ENCODE measurements at places on chromosomes 7 and 10.

DNA sequence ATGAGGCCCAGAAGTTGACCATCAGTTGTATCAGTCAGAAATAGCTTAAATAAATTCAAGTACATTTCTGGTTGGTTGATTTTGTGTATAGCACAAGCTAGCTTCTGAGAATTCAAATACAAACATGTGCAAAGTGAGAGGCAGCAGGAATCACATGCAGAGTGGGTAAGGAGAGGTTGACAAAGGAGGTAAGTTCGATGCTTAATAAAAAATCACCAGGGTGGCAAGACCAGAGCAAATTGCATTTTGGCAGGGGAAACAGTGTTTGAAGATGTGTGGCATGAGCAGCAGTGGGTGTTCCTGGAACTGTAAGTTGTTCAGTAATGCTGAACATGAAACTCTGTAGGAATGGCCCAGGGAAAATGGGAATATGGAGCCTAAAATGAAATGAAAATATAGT is 52.6 kb downstream of the GNAI1 start:
- no peak for DNase-seq

DNA sequence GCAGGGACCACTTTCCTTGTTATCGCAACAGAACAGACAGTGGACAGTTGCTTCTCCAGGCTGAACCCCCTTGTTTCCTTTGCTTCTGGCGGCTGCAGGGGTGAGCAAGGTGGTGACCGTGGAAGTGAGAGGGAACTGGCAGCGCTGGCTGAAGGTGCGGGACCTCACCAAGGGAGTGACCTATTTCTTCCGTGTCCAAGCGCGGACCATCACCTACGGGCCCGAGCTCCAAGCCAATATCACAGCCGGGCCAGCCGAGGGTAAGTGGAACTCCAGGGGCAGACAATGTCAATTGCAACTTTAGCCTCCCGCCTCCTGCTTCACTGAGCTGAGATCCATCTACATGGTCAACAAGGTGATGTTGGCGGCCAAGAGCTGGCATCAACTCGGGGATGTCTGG is 462.1 kb upstream of the FOXK1 start:
- DNase-seq: no peak

DNA sequence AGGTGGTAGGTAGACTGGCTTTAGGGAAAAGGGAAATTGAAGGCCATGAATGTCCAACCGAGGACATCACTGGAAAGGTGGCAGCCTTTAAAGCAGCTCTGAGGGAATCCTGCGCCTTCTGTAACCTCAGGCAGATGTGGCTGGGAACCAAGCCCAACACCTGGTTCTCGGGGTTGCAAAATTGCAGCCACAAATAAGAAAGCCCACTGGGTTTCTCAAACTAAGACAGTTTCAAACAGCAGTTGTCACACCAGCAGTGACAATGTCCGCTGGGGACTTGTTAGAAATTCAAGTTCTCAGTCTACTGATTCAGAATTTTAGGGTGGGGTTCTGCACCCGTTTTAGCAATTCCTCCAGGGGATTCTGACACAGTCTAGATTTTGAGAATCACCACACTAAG is 42.7 kb upstream of the STEAP1B start:
- no peak for DNase-seq

DNA sequence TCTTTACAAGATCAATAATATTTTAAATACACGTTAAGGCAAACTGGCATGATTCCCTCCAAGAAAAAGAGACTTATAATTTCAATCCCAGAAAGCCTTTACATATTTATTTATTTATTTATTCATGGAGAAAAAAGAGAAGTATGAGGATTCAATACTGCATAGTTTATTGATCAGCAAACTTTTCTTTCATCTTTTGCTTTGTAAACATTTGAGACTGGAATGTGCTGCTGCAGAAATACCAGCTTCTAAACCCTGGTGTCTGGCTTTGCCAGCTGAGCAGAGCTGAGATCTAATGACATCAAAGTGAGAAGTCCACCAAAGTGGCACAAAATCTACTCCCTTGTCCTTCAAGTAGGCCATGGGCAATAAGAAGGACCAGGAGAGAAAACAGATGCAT is 93.7 kb upstream of the STK17A start:
- DNase-seq: no peak

DNA sequence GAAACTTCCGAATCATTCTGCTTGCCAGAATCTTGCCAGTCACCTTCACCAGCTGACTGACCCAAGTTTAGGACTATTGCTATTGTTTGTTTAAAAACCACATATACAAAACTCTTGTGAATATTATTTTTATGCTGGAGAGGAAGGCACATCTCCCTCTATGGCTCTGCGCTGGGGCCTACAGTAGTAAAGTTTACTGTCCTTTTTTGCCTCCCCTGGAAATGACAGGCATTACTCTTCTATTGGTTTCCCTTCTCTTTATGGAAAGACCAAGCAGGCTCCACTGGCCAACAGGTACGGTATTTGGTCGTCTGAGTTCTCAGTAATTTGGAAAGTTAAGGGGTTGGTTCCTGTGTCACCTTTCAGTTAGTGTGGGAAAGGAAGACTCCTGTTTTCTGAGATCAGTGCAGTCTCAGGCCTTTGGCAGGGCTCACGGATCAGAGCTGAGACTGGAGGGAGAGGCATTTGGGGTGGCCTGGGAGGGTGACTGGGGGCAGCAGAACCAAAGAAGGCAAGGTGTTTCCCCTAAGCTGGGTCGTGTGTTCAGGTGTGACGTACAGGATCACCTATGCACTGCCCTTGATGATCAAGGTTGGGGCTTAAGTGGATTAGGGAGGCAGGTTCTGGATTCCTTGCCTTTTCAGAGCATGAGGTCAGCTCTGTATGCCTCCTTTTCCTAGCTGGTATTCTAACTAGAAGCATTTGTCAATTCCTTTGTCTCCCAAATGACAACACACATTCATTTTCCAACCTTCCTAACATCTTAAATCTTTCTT is 16.0 kb upstream of the KIF5B start:
- DNase-seq: no peak

GRCh38 chr10:79020015-79020491 is 48.7 kb upstream of the ZMIZ1 start:
- DNase-seq: no peak

DNA sequence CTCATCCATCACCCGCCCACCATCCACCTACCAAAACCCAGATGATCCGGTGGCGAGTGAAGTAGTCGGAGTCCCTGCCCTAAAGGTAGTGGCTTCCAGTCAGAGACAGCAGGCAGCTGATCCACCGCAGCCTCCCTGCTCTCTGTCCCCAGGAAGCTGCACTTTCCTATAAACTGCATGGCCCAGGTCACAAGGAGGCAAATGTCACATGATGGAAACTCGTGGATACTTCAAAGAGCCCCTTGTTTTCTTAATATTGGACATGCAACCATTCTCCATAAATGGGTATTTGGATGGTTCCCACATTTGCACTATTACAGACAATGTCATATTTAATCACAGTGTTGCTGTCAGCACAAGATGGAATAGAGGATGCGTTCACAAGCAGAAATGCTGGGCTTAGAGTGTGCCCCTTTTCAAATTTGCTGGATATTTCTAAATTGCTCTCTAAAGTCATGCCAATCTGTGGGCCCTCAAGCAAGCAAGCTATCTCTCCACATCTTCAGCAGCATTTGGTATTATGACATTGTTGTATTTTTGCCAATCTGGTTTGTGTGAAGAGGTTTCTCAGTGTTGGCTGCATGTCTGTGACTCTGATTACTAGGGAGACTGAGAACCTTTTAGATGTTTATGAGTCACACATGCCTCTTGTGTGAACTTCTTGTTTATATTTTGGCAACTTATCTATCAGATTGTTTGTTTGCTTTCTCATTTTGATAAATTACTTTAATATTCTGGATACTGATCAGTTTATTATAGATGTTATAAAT is 822.0 kb downstream of the TNS3 start:
- DNase-seq: no peak

DNA sequence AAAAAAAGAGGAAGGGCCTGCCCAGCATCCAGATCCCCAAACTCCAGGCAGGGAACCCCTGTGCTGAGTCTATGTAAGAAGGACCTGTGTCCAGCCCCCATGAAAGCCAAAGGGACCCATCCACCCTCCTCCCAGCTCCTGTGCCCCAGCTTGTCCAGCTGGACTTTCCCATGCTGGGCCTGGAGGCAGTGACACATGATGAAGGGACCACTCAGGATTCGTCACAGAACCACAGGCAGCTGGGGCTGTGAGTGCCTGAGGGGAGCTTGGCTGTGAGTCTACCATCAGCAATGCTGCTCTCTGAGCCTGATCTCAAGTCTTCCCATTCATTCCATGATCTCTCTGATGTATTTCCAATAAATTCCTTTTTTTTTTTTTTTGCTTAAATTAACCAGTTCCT is 36.2 kb upstream of the MNX1 start:
- no peak for DNase-seq

- DNase-seq: no peak
These were observed 1.1 kb upstream of the ZNF467 start for GRCh38 chr7:149774237-149775175.

DNA sequence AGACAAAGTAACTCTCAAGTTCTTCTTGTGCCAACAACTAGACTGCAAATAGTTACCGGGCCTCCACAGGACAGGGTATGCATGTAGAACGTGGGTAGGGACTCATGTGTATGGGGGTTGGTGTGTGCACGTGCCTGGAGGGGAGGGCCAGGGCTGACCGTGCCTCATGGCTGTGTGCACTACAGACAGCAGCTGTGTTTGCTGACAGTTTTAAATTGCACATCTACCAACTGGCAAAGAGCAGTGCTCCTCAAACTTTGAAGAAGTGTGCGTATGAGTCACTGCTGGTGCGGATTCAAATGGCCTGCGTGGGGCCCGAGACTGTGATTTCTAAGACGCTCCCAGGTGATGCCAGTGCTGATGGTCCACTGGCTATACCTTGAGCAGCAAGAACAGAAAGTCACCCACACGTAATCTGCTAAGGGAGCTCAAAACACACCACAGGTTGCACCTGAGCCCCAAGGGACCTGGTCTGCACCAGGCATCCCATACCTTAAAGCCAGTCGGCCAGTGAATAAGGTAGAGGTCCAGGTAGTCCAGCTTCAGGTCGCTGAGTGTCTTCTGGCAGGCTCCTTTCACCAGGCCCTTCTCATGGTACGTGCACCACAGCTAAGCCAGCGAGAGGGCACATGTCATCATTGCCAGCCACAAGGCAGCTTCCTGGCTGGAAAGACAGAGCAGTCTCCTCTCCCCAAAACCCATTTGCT is 8.5 kb downstream of the AKR1B1 start:
- DNase-seq: no peak

DNA sequence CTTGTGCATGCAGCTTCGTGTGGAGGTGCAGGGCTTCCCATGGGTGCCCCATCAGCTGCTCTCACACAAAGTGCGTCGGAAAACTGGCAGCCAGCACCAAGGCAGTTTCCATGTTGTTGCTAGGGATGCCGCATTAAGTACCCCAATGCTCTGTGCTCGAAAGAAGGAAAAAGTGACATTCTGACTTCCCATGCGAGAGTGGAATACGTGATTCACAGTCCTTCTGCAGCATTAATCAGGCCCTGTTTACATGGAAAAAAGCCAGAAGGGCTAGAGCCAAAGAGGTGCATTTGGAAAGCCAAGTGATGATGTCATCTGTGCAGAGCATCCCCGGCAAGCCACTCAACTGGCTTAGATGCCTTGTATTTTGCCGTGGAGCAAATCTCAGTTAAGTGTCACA is 258.3 kb downstream of the GATA3 start:
- no peak for DNase-seq

DNA sequence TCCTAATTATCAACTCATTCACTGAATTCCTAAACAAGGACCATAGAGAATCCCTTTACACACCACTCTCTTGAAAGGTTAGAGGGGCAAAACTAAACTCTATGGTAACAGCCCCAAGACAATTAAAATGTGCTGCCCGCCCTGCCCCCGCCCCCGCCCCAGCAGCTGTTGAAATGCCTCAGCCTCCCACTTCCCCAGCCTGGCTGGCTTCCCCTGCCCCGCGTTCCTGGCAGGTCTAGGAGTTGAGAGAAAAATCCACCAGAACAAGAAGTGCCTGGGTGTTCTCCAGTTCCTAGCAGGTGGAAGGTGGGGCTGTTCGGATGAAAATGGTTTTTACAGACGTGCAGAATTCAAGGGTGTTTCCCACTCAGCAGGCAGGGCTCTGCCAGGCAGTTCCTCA is 109.5 kb upstream of the ZEB1 start:
- DNase-seq: no peak

DNA sequence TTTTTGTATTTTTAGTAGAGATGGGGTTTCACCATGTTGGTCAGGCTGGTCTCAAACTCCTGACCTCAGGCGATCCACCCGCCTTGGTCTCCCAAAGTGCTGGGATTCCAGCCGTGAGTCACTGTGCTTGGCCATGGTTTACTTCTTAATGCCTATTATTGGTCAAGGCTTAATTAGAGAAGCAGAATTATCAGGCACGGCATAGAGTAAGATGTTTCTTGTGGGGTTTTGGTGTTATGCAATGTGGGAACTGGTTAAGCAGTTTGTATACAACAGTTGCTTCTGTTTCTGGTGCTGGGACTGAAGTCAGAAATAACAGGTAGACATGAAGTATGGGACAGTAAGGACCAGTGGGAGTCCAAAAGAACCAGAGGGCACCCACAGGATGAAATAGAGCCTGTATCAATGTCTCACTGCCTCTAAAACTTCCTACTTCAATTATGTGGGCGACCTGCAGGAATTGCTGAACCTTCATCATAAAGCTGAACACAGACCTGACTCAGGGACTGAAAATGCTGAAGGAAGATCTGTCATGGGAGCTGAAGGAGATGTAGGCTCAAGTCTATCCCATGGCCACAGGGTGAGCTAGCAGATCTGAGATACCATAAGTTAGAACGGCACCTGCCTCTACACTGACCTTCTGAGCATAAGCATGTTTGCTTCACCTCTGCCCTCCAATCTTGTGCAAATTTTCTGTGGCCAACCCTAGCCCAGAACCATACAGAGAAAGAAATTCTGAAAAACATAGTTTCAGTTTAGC is 38.3 kb upstream of the VCL start:
- no peak for DNase-seq

GRCh38 chr10:52283174-52283573 is 30.9 kb upstream of the DKK1 start:
- DNase-seq: no peak

- no peak for DNase-seq
These were observed 382.5 kb upstream of the PRKCQ start for GRCh38 chr10:6962576-6962975.

- no peak for DNase-seq
These were observed 174.4 kb downstream of the ELFN1 start for GRCh38 chr7:1844336-1844950.

DNA sequence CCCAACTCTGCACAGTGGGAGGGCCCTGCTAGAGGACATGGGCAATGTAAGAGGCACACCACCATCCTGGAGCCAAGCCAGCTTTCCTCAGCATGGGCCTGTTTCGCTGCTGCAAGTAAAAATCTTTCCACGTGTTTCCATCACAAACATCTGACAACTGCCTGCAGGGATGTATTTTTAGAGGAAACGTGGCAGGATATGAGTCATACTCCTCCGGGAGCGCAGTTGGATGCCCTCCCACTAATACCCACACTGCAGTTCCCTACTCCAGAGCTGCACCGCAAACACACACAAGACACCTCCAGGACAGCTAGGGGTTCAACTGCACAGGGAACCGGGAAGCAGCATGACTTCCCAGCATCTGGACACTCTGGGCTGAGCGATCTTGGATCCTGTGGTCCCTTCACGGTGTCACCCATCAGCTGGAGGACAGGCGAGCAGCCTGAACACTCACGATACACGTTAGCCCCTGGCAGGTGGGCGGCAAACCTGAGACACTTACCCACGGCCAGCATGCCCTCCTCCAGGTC is 26.1 kb downstream of the PLAC9 start:
- DNase-seq: no peak

GRCh38 chr7:70700941-70701425 is 431.0 kb upstream of the GALNT17 start:
- DNase-seq: no peak

Data from stimulated activated CD8-positive, alpha-beta memory T cell treated with anti-CD3 and anti-CD28 coated beads, Interleukin-4, amount 100 ng/mL, for 1 hour (primary cell).